ENCODE measurements at places on chromosomes 13 and 19.

DNA sequence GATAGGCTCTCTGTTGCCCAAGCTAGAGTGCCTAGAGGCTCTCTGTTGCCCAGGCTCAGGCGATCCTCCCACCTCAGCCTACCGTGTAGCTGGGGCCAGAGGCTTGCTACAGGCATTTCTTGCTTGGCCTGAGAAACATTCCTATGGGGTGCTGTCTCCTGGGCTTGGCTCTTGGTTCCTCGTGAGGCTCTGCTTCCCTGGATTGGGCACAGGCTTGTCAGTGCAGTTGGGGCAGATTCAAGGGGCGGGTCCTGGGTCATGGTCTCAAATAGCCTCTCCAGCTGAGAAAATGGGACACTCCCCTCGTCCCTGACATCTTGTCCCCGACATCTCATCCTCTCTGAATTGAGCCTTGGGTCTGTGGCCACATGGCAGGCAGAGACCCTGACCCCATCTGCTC lies 4.9 kb downstream of the TSSK6 start:
- DNase-seq, result no peak

DNA sequence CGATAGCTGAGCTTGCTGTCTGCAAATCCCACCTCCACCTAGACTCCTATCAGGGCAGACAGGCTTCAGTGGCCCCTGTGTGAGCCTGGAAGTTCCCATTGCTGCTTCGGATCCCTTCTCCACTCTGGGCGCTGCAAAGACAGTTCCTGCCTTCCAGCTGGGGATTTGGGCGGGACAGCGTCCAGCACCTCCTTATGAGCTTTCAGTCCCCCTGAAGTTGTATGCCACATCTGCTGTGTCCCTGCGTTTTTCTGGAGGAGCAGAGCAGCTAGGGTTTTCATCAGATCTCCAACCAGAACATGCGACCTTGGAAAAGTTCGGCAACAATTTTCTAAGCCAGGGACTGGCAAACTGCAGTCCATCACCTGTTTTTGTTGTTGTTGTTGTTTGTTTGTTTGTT lies 38.0 kb downstream of the ARHGEF18 start:
- no peak for DNase-seq

DNA sequence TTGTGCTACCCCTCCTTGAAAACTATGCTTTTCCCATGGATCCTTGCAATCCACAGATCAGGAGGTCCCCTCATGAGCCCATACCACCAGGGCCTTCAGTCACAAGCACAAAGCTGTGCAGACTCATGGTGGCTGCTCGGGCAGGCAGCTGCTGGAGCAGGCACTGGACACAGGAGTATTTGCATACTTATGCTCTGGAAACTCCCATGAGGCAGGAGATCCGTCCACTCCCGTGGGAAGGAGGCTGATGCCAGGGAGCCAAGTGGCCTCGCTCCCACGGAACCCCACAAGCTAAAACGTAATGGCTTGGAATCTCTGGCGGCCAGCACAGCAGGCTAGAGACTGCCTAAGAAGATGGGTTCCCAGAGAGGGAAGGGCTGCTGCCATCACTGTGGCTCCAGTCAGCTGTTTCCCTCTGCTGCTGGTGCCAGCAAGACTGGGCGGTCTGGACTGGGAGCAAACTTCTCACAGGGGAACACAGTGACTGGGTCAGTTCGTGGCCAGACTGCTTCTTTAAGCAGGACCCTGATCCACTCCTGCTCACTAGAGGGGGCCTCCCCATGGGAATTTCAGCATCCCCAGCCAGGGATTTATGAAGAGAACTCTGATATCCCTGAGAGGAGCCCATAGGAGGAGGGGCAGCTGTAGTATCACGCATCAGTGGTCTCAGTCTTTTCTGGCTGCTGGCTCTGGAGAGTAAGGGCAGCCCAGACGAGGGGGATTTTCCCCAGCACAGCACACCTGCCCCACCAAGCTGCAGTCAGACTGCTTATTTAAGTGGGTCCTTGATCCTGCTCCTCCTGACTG lies 370.3 kb upstream of the ATXN8OS start:
- no peak for DNase-seq

- peak; percentile 69 for DNase-seq
These were observed at the start of gene TNFSF9 for GRCh38 chr19:6530386-6531162. TSS of gene TNFSF9 (plus strand) at chr19:6531026. CDS start at chr19:6531037, 11 bp downstream.

DNA sequence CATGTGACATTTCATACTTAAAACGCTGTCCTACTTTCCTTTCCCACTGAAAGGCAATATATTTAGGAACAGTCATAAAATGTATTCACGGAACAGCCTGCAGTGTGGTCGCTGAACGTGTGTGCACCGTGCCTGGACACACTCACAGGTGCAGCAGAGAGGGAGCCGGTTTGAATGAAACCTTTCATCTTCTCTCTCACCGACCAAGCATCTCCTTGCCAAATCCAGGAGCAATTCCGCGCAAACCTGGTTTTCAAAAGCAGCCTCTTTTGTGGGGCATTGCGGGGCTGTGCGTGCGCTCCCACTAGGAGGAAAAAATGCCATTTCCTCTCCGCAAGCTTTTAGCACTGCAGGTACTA lies 1.0 kb downstream of the DCLK1 start:
- DNase-seq, result no peak

DNA sequence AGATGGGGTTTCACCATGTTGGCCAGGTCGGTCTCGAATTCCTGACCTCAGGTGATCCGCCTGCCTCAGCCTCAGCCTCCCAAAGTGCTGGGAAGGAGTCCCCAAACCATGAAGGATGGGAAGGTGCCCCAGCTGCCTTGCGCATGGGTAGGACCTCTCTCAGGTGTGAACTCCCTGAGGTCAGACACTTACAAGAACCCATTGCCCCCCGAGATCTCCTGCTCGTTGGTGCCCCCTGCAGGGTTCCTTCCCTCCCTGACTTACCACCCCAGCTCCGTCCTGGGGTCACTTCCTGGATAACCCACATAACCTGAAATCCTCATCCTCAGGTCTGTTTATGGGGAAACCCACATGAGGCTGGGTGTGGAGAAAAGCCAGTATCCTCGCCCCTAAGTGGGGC lies 41.7 kb downstream of the UNC13A start:
- no peak for DNase-seq

DNA sequence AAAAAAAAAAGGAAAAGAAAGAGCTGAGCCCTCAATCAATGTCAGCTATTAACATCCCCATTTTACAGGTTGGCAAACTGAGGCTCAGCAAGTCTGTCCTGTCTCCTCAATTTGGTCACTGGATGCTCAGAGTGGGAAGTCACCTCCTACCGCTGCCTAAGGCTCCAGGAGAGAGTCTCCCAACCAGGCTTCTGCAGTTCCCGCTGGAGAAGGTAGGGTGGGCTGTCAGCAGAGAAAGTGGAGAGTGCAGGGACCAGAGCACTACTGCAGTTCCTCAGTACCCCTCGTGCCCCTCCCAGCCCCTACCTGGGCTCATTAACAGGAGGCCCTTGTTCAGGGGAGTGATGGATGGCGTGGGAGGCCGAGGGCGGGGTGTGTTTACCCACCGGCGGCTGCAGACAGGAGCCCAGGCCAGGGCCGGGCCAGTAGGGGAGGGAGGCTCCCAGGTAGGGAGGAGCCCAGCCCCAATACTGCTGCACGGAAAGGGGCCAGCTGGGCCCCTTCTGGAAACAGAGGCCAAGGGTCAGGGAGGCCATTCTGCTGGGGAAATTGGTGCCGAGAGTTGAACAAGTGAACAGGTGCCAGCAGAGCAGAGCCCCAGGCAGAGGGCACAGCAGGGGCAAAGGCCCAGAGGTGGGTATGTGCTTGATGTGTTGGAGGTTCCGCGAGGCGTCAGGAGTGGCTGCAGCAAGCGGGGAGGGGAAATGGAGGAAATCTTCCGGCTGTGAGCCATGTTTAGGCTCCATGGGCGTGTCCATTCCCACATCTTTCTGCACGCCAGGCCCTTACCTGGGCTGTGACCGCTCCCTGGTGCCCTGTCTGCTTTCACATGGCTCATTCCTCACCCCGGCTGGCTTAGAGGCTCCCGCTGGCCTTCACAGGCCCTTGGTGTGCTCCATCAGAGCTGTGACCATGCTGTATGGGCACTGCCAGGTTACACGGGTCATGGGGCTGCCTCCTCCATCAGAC lies 7.6 kb upstream of the COMP start:
- DNase-seq, result no peak

DNA sequence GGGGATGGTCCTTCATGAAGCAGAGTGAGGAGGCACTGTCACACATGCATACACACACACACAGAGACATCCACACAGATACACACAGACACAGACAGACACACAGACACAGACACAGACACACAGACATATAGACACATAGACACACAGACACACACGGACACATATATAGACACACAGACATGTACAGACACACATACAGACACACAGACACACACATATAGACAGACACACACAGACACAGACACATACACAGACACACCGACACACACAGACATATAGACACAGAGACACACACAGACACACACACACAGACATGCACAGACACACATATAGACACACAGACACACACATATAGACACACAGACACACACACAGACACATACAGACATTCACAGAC lies 173.9 kb downstream of the URI1 start:
- no peak for DNase-seq

GRCh38 chr13:89695343-89696257 lies 1651.9 kb upstream of the MIR17HG start:
- DNase-seq, result peak; percentile 40

DNA sequence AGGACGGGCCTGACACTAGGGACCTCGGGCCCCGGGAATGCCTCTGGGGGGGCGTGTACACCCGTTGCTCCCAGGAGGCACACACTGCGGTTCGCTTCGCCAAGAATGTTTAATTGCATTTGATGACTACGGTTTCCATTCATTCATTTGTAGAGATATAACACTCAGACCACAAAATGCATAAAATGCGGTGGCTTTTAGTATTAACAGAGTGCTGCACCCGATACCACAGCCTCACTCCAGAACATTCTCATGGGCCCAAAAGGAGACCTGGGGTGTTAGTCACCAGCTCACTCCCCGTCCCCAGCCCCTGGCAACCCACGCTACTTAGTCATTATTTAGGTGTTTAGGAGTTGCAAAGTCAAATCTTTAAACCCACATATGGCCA lies 21.8 kb downstream of the HCN2 start:
- no peak for DNase-seq

DNA sequence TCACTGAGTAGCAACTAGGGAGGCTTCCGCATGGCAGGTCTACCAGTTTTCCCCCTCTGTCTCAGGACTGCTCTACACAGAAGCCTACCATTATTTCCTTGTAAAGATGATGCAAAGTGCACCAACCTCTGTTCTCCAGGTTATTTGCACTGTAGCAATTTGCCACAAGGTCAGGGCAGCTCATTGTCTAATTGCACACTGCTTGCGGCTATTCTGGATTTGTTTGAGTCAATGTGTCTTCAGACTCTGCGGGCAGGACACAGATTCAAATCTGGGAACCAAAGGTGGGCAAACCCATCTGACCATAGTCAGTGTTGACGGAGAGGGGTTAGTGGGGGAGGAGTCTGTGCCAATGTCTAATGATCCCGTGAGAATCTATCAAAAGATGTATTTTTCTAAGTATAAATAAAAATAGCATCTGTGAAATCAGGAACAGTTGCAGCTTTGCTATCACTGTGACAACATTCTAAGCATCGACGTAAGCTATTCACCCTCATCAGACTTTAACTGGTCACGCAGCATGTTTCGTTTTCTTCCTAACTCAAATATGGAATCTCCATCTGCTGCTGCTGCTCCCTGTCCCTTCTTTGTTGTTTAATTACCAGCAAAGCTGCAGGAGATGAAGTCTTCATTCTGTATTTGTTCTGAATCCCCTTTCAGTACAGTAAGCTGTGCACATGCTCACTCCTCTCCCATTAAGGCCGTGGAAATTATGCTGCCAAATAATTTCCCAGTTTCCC lies 26.4 kb downstream of the CYSLTR2 start:
- DNase-seq, result no peak

DNA sequence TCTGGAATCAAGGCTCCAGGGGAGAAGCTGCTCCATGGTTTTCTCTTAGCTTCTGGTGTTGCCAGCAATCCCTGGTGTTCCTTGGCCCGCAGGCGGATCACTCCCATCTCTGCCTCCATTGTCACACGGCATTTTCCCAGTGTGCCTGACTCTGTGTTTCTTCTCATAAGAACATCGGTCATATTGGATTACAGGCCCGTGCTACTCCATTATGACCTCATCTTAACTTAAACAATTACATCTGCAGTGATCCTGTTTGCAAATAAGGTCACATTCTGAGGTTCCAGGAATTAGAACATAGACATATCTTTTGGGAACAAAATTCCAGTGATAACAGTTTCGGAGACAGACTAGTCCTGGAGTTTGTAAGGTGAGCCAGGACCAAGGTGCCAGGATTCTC lies 23.5 kb upstream of the ALOX5AP start:
- no peak for DNase-seq

GRCh38 chr19:32254509-32254890 lies 90.9 kb upstream of the ZNF507 start:
- DNase-seq, result no peak

- no peak for DNase-seq
These were observed 10.0 kb upstream of the ATP12A start for GRCh38 chr13:24670174-24670573.

GRCh38 chr19:46788262-46788967 lies at the start of gene SLC1A5:
TSS of gene SLC1A5 (minus strand) at chr19:46788594. CDS start at chr19:46787965, 629 bp downstream.
- peak; percentile 80 for DNase-seq

DNA sequence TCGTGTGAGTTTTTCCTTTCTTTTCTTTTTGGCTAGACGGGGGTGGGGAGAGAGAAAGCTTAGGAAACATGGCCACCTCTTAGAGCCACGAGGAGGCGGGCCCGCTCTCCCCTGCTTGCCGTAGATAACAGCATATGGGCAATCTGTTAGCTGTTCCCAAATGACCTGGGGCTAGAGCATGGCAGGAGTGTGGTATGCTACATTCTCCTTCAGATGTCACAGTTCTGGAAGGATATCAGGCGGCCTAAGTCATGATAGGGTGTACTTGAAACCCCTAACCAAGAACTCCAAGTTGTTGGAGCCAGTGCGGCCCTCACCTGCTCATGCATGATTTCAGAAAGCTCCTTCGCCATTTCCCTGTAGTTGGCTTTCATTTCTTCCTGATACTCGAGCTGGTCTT lies 44.3 kb upstream of the SLC15A1 start:
- no peak for DNase-seq

- no peak for DNase-seq
These were observed 8.3 kb downstream of the TRPM4 start for GRCh38 chr19:49165865-49166301.

DNA sequence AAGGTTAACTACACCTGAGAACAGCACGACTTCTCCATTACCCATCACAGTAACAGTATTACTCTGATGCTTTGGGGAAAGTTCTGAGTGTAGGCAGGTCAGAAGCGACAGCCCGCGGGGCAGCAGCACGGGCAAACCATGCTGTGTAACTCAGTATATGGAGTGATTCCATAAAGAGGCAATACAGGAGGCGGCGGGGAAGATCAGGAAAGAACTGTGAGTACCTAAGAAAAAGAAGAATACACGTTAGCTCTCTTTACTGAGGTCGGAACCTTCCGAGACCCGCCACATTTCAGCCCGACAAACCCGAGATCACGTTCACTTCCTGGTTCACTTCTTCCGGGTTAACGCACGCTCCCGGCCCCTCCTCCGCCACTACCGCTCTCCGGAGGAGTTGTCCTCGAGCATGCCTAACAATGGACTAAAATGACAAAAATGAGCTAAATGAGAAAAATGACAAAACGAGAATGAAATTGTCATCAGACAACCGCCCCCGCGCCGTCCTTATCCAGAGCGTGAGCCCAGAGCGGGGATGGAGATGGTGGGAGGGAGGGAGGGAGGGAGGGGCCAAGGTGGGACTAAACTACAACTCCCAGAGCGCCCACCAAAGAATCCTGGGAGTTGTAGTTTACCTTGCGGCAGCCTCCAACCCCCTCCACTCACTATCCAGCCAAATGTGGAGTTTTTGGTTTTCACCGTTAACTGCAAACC lies at the start of gene MTRF1:
Gene MTRF1, minus strand, starts transcription at position 316 of the 711 bp plus-strand sequence. CDS start 2,669 bp downstream, outside the sequence.
- DNase-seq, result peak; percentile 77

GRCh38 chr13:60369242-60369641 lies 27.8 kb upstream of the TDRD3 start:
- DNase-seq, result no peak
